ENCODE measurements at places on chromosomes 1 and 21.

DNA sequence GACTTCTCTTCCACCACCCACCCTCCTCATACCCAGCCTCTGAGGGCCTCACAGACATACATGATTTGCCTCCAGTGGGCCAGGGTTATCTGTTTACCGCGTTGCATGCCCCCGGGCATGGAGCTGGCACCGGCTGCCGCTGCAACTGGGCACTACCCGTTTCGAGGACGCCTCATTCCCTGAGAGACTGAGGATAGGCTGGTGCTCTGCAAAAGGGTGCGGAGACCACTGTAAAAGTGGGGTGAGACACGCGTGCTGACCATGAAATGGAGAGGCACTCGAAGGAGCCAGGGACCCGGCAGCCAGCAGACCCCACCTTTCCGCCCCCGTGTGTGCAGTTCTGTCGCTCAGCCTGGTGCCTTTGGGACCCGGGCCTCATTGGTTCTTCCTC, 20.6 kb downstream of the TP73 start:
- DNase-seq = no peak

DNA sequence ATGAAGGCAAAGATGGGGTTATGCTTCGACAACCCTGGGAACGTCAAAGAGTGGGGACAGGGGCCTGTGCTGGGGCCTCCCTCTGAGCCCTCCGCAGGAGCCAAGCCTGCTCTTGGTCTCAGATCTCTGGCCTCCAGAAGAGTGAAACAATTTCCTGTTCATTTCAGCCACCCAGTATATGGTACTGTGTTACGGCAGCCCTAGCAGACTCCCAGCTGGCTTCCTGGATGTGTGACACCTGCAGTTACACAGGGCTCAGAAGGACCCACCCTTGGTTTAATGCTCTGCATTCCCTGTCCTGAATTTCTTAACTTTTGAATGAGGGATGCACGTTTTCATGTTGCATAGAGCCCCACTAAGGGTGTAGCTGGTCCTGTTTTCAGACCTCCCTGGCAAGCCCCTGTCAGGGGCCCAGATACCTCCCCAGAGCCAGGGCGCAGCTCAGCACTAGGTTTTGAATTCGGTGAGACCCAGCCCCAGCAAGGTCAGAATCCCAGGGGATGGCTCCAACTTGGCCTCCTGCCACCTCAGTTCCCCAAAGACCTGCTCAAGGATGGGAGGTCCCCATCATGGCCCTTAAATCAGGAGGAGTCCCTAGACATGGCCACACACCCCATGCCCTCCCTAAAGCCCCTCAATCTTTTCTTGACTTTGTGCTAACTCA, 79.0 kb upstream of the IFFO2 start:
- DNase-seq = no peak

GRCh38 chr1:94068096-94068998, 52.6 kb downstream of the ABCA4 start:
- no peak for DNase-seq

DNA sequence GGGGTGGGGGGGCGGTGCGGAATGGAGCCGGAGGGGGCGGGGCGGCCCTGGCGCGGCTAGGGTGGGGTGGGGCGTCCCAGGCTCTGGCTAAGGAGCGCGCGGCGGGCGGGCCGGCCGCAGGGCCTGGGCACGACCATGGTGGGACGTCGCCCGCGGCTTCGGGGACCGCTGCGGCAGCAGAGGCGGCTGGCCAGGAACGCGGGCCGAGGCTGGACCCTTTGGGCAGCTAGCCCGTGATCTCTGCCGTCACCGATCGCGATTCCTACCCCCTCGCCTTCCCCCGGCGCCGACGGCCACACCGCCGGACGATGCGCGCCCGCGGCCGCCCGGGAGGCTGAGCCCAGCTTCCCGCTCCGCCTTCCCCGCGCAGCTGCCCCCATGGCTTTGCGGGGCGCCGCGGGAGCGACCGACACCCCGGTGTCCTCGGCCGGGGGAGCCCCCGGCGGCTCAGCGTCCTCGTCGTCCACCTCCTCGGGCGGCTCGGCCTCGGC, at the start of gene MAP3K21:
Gene MAP3K21, plus strand, starts transcription at position 74 of the 491 bp plus-strand sequence. Its CDS starts 305 bp downstream, at position 379.
- DNase-seq = no peak

DNA sequence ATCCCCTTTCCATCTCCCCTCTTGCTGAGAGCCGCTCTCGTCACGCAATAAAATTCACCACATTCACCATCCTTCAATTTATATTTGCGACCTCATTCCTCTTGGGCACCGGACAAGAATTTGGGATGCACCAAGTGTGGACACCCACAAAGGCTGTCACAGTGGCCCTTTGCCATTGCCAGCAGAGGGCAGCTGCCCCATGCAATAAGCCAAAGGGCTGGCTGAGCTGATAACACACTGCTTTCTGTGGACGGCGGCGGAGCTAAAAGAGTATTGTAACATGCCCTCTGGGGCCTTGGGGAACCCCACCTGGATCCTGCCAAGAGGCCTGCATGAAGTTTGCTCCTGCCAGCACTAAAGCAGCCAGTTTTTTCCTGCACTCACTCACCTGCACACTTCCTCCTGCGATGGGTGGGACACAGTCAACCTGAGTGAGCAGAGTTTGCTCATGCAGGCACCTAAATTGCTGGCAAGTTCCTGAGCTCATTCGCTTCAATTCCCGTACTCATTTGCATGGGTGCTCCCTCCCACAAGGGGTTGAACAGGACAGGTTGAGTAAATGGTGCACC, 792.3 kb upstream of the ADAMTS5 start:
- DNase-seq = no peak

DNA sequence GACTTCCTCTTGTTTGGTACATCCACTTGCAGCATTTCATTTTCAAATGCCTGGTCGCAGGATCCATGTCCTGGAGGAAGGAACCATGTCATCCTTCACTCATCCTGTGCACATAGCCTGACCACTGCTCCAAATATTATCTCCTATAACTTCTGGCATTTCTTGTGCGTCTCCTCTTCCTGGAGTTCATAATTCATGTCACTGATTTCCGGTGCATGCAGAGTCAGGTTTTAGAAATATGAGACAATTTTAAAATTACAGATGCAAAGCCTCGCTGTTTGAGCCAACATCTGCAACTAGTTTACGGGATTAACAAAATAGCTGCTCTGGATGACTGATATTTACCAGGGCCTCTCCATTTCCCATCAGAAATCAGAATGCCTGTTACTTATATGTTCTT, 268.1 kb downstream of the DNM3 start:
- no peak for DNase-seq

DNA sequence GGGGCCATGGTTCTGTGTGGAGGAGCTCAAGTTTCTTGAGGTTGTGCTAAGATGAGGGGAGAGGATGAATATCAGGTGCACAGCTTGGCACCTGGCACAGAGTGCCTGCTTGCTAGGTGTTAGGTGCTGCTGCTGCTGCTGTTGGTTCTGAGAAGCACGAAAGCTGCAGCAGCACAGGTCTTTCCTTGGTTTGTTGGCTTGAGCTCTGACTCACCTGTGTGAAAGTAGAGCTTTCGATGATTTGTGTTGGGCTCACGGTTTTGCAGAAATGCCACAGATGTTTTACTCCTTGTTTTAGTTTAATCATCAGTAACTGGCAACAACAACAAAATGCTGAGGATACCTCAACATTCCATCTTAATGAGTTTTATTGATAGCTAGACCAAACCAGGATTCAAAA, 221.6 kb downstream of the BRINP2 start:
- DNase-seq = no peak

DNA sequence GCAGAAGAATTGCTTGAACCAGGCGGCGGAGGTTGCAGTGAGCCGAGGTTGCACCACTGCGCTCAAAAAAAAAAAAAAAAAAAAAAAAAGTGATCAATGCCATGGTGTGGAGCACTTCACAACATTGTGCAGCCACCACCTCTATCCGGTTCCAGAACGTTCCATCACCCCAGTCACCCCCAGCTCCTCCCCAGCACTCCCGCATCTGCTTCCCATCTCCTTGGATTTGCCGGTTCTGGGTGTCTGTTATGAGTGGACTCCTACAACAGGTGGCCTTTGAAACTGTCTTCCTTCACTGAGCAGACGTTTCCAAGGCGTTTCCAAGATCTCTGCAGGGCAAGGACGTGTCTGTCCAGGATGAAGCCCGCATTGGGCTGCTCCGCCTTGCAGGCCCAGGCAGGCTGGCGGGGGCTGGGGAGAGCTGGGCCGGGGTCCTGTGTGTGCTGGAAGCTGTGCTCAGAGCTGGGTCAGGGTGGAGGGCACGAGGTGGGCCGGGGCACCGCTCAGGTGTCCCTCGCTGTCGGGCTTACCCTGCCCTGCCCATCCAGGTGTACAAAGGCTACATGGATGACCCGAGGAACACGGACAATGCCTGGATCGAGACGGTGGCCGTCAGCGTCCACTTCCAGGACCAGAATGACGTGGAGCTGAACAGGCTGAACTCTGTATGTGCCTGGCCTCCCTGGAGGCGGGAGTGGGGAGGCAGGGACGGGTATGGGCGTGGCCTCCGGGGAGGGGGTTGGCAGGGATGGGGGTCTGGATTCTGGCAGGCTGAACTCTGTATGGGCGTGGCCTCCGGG, 14.9 kb upstream of the LRRC3 start:
- DNase-seq = no peak

DNA sequence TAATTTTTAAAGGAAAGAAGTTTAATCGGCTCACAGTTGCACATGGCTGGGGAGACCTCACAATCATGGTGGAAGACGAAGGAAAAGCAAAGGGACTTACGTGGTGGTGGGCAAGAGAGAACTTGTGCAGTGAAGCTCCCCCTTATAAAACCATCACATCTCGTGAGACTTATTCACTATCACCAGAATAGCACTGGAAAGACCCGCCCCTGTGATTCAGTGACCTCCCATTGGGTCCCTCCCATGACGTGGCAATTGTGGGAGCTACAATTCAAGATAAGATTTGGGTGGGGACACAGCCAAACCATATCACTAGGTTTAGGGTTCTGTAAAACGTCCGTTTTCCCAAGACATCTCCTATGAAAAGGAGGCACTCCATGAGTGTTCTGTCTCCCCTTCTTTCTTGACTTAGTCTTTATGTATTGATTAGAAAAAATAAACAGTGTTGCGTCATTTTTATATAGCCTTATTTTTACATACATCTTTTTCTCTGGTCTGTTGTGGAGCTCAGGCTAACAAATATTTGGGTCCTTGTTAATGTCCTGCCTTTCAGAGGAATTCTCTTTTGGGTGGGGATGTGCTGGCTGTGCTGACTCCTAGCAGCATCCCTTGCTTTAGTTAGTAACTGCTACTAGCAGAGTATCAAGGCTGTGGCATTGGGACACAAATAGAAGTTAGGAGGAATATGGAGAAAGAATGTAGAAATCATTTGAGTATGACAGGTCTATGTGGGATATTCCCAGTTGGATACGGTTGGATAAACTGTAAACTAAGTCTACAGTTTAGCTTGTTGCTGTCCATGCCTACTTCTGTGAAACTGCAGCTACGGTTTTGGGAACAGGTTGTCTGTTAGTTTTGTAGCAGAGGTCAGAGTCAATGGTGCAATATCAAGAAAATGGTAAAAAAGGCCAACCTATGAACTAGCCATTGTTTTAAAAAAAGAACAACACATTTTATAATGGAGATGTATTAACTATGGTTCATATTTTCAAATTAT, 23.5 kb downstream of the BACH1 start:
- DNase-seq = no peak

- DNase-seq = no peak
These were observed 53.8 kb downstream of the NGF start for GRCh38 chr1:115284209-115284608.

DNA sequence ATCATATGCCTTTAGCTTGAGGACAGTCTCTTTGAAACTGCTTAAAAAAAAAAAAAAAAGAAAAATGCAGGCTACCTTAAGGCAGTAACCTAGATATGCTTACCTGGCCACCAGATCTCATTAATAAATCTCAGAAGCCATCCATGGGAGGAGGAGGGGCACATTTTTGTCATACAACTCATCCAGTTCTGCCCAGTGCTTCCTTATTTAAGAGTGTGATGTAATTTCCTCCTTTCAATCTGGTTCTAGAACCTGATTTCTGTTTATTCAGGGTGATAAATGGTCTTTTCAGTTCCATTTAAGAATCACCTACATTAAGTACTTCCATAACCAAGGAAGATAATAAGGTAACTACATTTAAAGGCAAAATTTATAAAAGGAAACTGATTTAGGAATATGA, 6.1 kb downstream of the ERRFI1 start:
- DNase-seq = no peak

DNA sequence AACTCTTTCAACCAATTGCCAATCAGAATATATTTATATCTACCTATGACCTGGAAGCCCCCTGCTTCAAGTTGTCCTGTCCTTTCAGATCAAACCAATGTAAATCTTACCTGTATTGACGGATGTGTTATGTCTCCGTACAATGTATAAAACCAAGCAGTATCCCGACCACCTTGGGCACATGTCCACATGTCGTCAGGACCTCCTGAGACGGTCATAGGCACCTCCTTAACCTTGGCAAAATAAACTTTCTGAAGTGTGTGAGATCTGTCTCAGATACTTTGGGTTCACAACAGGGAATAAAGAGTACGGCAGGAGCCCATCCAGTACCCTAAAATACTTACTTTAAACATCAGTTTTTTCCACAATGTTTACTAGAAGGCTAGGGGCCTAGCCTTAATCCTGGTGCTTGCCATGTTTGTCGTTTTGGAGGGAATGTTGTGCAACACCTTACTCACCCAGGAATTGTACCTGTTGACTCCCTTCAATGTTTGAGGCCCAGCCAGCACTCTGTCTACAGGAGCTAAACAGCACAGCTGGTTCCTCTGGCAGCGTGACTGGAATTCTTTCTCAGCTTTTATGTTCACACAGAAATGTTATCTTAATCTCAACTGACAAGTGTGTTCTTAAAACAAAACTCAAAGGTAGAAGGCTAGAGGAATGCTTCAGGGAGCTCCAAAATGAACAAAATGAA, 90.8 kb upstream of the USP25 start:
- no peak for DNase-seq

- DNase-seq = peak; percentile 43
These were observed 950 bp upstream of the EVA1C start for GRCh38 chr21:32411350-32412161.

- no peak for DNase-seq
These were observed 1110.7 kb upstream of the B3GALT2 start for GRCh38 chr1:194297094-194297493.

DNA sequence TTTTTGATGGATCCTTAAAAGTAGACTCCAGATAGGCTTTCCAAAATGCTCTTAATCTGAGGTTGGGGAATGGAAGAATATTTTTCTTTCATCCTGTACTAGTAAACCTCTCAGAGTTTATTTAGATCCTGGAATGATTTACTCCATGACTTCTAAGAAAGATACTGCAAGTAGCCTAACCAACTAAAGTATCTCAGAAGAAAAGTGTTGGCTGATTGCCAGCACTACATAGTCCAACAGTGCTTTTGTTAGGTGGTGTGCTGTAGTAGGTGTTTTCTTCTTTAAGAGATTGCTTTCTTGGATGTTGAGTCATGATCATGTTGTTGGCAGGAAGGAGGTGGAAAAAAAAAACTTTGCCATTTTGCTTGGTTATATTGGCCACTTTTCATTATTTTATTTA, 119.8 kb downstream of the OSBPL9 start:
- DNase-seq = no peak

- no peak for DNase-seq
These were observed 573 bp upstream of the CPT2 start for GRCh38 chr1:53196017-53196484.

DNA sequence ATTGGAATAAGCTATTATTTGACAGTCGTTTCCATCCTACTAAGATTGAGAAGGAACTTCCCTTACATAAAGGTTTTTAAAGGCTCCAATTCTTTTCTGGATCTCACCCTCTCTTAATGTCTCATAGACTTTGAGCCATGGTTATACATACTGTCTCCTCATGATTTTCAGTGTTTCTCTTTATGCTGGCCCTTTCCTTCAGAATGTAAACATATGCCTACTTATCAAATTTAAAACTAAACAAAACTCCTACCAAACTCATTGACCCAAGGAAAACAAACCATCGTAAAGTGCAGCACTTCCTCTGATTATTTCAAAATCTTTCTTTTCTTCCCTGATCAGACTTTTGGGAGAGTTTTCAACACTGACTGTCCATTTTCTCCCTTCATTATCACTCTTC, 163.4 kb upstream of the DPYD start:
- no peak for DNase-seq

All from stimulated activated CD4-positive, alpha-beta T cell treated with anti-CD3 and anti-CD28 coated beads, TNF-alpha, amount 100 ng/mL, for 48 hours (primary cell).